ENCODE measurements at places on chromosomes 2 and 18.

DNA sequence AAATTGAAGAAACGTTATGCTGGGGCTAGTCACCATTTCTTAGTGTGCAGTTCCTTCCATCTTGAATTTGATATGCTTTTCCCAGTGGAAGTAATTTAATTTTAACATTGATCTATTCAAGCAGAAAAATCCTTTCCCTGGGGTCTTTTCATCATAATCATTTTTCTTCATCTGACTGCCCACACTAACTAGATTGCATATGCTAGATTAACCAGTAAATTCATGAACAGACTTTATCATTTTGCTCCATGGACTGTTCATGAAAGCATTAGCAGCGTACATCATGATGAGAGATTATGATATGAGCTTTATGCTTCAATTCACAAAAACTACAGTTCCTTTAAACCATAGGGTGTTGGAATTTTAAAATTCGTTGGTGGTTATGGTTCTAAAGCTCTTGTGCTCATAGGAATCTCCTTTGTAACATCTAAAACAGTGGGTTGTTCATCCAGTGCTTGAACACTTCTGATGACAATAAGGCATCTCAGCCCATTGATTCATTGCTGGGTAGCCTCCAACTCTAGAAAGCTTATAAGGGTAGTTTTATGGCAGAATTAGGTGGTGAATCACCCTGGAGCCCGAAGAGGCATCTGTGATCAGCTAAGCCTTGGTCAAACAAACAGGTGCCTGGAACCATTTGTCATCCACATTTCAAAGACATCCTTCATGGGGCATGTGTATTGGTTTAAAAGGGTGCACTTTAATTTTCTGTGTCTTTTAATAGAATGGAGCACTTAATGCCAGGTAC, 77.2 kb upstream of the NDUFV2 start:
- DNase-seq, result no peak

GRCh38 chr2:218374795-218375194, 7.3 kb upstream of the SLC11A1 start:
- no peak for DNase-seq

- no peak for DNase-seq
Observed at GRCh38 chr2:232296776-232297525, 81.6 kb upstream of the ALPP start.

DNA sequence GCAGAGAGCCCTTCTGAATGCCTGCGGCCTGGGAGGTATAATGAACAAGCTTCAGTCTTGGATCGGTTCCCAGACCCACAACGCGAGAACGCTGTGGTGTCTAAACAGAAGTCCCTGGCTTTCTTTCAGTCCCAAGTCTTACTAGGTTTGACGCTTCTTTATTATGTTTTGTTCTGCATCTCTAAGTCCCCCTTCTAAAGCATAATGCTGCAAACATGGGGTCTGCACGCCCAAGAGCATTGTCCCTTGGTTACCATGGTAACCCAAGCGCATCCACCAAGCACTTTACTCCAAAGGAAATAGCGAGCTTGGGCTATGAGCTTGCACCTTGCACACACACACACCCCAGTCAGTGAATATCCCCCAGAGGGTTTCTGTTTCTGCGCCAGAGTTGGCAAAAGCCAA, 193.7 kb downstream of the INO80D start:
- DNase-seq, result no peak

DNA sequence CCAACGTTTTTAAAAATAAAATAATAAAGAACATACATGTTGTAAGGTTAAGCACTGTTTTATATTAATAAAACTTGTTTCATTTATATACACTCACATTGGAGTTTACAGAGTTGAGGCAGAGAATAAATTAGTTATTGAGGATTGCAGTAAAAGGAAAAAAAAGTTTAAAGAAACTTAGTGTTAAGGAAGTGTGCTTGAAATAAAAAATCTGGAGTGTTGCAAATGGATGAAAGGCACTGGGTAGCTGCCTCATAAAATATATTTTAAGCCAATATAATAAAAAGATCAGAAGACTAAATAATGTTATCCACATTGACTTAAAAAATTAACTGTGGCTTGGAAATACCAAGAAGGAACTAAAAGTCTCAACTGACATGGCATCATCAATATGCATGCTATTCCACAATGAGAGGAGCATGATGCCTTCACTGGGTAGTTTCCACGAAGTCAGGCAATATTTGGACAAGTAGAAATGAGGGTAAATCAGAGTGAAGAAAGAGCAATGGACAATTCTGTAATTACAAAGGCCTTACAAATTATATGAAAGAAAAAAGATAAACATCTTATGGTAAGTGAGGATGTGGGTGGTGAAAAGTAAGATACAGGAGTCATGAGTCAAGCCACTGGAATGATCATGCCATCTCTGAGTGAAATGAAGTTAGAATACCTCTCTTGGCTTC, 2.5 kb downstream of the GALNT3 start:
- no peak for DNase-seq

DNA sequence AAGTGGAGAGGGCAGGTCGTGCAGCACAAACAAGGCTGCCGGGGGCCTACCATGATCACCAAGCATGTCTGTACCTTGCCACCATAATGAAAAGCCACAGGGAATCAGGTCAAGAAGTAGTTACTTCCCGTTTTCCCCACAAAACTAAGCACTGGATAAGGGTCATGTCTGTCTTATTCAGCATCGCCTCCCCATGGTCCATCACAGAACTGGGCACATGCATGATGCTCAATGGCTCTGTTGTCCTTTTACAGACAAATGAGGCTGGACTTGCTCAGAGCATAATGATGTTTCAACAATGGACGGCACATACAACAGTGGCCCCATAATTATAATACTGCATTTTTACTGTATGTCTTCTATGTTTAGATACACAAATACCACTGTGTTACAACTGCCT, 27.5 kb downstream of the REEP1 start:
- no peak for DNase-seq

- DNase-seq, result no peak
Observed at GRCh38 chr18:72541871-72542332, 2.2 kb downstream of the CBLN2 start.

DNA sequence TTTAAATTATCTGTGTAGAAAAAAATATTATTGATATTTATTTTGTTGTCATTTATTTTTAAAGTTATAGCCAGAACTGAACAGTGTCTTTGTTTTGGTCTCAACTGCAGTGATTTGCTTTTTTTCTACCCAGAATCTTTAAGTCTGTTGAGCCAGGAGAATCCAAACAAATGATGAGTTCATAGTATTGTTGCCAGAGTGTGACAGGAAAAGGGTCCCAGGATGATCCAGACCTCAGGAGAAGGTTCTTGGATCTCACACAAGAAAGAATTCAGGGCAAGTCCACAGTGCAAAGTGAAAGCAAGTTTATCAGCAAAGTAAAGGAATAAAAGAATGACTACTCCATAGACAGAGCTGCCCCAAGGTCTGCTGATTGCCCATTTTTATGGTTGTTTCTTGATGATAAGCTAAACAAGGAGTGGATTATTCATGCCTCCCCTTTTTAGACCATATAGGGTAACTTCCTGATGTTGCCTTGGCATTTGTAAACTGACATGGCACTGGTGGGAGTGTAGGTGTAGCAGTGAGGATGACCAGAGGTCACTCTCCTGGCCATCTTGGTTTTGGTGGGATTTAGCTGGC, 127.1 kb downstream of the AGPS start:
- DNase-seq, result no peak

- DNase-seq, result no peak
Observed at GRCh38 chr2:32745191-32745590, 117.3 kb downstream of the TTC27 start.

DNA sequence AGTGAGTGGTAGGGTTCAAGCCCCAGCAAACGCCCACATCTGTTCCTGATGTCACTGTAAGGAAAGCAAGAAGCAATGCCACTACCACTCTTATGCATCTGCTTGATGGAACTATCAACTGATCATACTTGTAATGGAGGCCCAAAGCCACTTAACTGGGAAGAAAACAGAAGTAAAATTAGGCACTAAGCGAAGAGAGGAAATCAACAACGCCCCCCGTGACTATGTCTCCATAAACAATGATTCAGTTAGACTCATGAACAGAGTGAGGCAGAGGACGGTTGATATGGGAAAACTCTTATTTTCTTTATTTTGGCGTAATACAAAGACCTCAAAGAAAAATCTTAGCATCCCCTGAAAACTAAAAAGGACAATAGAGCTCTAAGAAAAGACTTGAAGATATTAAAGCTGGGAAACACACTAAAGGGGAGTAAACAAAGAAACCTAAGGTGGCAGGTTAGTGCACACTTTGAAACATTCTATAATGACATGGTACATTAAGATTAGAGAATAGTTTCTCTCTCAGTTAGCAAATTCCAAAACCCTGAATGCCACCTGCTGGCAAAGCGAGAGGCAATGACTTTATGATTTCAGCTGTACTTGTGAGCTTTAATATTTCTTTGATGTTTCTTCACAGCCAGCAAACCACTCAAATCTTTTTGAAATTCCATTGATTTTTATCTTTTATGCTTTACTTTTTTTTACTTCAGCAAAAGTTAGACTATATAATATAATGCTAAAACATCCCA, 86.5 kb downstream of the LRP2 start:
- no peak for DNase-seq

DNA sequence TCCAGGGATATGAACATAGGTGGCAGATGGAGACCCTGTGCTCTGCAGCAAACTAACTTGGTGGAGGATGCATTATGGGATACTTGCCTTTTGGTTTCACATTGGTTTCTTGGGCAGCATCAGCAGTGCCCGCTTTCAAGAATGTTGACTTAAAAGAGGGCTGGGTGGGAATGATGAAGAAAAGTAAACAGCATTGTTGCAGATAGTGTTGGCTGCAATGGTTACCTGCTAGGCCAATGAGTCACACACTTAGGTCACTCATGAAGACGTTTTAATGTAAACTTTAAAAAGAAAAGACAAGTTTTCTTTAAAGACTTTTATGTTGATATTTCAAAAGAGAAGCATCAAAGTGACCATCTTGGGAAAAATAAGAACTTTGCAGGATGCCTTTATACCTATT, 26.1 kb upstream of the FAM237A start:
- DNase-seq, result no peak

GRCh38 chr18:76426737-76427305, 68.2 kb downstream of the ZNF516 start:
- no peak for DNase-seq

GRCh38 chr2:97869722-97870346, 125.9 kb downstream of the TMEM131 start:
- no peak for DNase-seq

DNA sequence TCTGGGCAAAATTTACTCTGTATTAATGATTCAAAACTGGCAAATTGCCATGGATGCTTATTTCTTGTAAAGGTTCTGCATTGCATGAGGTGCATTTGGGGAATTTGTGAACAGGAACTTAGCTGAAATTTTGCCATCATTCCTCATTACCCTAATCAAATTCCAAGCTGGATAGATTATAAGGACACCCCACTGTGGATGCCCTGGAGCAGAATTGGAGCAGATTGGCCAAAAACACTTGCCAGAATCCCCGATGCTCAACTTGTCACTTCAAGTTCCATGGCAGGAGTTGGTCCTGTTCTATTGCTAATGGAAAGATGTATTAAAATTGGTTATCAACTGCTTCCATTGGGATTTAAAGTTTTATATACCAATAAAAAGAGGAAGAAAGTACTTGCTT, 237.9 kb downstream of the CCDC102B start:
- DNase-seq, result no peak

- no peak for DNase-seq
Observed at GRCh38 chr2:230155359-230155758, 64.4 kb downstream of the SP110 start.

GRCh38 chr2:158276619-158277471, 175.2 kb downstream of the UPP2 start:
- DNase-seq, result no peak

DNA sequence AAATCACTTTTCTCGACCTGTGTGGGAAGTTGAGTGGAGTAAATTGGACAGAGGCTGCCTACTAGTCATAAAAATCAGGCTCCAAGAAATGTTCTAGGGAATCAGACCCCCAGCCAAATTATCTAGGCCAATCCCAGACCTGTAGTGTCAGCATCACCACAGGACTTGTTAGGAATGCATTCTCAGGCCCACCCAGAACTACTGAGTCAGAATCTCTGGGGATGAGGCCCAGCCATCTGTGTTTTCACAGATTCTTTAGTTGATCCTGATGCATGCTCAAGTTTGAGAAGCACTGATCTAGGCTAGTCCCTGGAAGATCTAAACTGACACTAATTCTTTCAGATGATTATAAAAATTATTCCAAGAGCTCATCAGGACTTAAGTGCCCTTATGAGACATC, 434.0 kb upstream of the MEIS1 start:
- DNase-seq, result no peak

GRCh38 chr2:71780162-71780561, 326.8 kb downstream of the DYSF start:
- no peak for DNase-seq

DNA sequence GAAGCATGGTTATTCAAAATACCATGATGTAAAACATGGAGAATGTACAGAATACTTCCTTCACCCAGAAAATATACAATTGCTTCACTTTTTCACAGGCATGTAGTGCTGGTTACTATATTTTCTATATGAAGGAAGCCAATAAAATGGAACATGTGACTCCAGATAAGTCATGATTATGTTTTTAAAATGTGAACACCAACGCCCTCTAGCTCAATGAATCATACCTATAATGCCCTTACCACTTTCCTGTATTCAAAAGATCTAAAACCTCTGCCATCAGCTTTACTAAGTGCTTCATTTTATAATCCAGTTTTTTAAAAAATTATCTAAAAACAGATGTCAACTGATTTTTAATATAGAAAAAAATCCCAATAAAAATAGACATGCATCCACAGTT, 59.9 kb downstream of the SMAD2 start:
- DNase-seq, result no peak

DNA sequence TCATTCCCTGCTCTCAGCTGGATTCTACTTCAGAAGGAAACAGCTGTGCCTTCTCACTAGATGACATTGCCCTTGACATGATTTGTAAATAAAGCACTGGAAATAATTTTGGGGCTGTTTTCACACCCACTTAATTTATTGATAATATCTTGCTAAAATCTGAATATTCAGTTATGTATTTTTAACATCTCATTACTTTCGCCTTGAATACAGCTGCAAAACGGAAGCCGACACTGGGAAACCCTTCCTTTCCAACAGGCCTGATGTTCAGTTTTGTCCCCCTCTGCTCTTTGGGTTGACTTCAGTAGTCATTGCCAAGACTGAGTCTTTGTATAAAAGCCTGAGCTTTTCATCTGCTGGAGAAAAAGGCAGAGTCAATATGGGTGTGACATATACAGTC, 82.7 kb downstream of the DOCK10 start:
- DNase-seq, result no peak

DNA sequence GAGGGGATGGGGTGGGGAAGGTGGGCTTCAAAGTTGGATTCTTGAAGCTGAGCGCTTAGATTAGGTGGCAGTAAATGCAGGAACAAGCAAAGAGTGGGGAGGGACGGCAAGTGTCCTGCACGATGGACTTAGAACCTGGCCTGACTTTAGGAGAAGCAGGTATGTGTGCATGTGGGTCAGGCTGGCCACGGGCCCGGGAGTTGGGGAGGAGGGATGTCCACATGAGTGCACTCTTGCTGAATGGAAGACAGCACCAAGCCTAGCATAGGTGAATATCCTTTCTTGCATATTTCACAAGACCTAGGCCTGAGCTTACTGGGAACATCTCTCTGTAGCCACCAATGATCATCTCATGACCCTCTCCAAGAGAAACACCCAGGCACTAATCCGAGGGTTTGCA, 96.1 kb downstream of the DDX1 start:
- no peak for DNase-seq
